A549 treated with AZD2906 at 1 μM for 4 hours (cell line): ENCODE measurements at places on chromosomes 11 and 22. TPM values are rescaled to one million over a fixed set of nuclear protein-coding genes. Genes with fewer than 3 reads are reported as not detected.

Gene FAM180B
- total RNA-seq: 0.05 to 0.07 TPM in 2 of 5 replicates, not detected in the others

Gene OR5I1
- total RNA-seq: not detected in 5 replicates

Gene KDELR3
- 17.7 to 22.4 TPM (median 19.1 TPM) in 5 replicates for total RNA-seq

Gene TRIM49B
- total RNA-seq: 0.05 to 0.09 TPM in 2 of 5 replicates, not detected in the others

Gene LMNTD2
- total RNA-seq: 1.4 to 3.0 TPM (median 2.9 TPM) in 5 replicates

Gene CTTN
- total RNA-seq: 200 to 225 TPM (median 208 TPM) in 5 replicates

Gene SCGB2A2
- total RNA-seq: not detected in 5 replicates

Gene RAD9A
- 20.0 to 29.1 TPM (median 28.0 TPM) in 5 replicates for total RNA-seq
